ENCODE measurements at places on chromosomes 6 and 20.

DNA sequence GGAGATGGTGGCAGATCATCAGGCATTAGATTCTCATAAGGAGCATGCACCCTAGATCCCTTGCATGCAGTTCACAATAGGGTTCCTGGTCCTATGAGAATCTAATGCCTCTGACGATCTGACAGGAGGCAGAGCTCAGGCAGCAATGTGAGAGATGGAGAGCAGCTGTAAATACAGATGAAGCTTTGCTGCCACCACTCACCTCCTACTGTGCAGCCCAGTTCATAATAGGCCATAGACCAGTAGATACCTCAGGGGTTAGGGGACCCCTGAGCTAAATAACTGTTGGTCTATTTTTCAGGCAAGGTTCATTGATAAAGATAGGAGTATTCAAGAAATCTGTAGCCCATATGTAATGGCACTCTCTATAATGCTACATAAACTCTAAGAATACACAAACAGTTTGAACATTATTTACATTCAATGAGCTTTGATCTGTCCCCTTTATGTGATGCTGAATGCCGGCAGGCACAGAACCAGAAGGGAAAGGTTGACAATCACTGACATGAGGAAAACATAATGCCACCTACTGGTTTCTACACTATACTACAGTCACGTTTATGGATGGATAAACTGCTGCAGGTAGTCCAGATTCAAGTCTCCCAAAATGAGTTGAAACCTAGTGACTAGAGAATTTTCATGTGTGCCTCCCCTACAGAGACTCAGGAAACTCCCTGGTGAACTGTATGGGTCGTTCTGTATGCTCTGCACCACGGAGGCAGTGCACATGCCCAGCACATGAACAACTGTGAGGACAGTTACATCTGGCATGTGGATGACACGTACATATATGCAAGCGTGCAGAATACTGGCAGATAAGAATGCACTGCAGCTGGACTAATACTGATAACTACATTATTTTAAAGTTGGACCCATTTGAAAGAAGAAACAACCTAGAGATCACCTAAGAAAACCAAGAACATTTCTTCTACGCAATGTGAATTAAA, 72.0 kb downstream of the DST start:
- no peak for DNase-seq

DNA sequence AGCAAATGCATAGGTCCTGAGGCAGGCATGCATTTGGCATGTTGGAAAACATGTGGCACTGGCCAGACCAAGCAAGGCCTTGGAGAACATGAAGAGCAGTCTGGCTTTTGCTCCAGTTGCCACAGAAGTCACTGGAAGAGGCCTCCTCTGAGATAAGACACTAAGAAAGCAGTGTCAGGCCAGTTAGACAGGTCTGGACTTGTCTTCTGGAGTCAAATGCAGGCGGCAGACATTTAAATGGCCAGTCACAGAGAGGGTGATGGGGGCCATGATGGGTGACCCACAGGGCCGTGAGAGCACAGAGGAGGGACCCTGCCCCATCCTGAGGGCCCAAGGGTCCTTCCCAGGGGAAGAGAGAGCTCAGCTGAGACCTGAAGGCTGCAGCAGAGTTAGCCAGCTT, 26.7 kb upstream of the ADA start:
- no peak for DNase-seq

DNA sequence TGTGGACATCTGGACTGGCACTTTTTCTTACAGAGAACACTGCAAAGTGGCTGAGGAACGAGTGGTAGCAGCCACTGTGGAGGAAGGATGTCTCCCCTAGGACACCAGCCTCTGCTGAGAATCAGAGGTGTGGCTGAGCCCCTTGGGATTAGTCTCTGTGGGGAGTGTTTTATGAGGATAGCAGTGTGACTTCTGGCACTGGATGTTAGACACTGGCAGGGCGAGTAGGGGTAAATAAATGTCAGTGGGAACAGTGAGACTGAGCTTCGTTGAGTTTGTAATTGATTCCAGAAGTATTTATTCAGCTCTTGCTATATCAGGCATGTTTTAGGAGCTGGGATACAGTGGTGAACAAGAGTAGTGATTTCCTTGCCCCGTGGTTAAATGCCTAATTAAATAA, 124.0 kb downstream of the JARID2 start:
- DNase-seq: no peak

DNA sequence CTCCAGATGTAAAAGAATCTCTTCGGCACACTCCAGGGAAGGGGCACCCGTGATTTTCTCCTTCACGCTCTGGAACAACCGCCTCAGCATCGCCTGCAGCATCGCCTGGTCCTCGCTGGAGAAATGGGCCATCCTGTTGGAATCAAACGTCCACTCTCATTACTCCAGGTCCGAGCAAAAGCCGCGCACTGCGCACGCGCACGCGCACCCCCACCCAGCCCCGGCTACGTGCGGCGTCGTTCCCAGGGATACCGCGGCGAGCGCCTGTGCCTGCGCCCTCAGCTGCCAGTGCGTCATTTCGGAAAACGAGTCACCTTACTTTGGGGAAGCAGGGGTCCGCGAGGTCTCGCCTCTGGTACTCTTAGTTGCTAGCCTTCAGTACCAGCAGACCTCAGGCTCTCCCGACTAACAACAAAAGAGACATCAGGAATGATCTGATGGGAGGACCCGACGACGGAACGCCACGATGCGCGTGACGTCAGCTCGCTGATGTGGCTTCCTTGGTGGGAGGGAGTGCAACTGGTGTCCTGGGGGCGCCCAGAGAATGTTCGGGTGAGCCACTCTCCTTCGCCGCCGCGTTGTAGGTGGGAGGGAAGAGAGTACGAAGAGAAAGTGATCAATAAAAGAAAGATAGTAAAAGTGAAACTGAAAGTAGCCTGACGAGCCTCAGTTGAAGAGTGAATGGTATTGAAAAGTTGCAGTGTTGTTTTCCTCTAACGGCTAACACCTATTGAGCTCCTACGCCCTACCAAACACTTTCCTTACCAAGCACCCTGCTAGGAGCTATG, at the start of gene TBC1D32:
Gene TBC1D32, minus strand, starts transcription at position 182 of the 788 bp plus-strand sequence. Its CDS starts 50 bp downstream, at position 132.
- peak; percentile 82 for DNase-seq

Data from stimulated activated CD4-positive, alpha-beta T cell treated with anti-CD3 and anti-CD28 coated beads, Interleukin-12 subunit alpha, Interleukin-12 subunit beta, amount 100 ng/mL, for 24 hours (primary cell).